ENCODE measurements at places on chromosomes 1 and 21.

DNA sequence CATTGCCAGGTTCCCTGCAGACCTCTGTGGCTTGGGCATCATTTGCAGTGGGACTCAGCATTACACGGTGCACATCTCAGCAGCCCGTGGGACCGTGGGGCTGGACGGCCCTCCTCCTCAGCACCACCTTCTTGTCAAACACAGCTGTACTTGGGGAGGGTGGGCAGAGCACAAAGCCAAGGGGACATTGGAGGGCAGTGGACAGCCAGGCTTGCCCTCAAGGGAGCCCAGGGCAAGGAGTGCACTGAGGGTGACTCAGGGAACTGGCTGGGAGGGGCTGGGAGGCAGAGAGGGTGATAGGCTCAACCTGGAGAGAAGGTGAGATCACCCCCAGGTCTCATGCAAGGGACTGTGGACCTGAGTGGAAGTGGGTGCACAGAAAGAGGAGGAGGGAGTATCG, 3.4 kb downstream of the CAPN9 start:
- no peak for DNase-seq

- DNase-seq, result peak; percentile 91
Observed at GRCh38 chr1:1511533-1512285, at the start of gene ATAD3A. Gene ATAD3A, plus strand, starts transcription at chr1:1512162. Its CDS starts 107 bp downstream, at chr1:1512269.

DNA sequence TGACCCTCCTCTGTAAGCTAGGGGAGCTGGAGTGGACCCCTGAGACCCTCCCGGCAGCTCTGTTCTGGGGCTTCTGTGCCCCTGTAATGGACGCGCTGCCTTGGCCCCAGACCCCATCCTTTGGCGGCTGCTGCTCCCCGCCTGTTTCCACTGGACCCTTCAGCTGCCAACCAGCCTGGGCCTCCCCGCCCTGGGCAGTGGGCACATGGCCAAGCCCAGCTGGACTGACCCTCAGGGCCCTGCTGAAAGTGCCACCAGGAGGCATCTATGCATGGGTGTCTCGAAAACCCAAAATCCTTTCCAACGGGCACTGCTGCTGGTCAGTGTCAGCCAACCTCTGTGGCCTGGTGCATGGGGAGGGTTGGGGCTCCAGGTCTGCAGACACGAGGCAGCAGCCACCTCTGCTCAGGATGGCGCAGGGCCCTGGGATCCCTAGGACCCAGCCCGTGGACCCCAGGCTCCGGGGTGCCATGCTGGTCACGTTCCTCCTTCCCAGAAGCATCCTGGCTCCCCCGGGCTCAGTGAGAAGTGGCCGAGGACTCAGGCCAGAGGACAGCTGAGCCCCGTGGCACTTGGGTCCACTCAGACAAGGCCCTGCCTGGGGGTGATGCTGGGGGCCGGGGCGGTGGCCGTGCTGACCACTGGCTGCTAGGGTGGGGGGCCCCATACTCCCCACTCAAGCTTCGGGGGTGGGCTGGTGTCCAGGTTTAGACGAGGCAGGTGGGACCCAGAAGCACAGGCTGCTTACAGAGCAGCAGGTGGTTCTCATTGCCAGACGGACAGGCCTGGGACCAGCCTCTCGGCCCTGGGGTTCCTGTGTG, 46.9 kb downstream of the SLX9 start:
- no peak for DNase-seq

GRCh38 chr1:195236991-195237889, 1371.0 kb downstream of the KCNT2 start:
- DNase-seq, result no peak

- DNase-seq, result peak; percentile 46
Observed at GRCh38 chr1:18883636-18884418, 18.5 kb downstream of the ALDH4A1 start.

DNA sequence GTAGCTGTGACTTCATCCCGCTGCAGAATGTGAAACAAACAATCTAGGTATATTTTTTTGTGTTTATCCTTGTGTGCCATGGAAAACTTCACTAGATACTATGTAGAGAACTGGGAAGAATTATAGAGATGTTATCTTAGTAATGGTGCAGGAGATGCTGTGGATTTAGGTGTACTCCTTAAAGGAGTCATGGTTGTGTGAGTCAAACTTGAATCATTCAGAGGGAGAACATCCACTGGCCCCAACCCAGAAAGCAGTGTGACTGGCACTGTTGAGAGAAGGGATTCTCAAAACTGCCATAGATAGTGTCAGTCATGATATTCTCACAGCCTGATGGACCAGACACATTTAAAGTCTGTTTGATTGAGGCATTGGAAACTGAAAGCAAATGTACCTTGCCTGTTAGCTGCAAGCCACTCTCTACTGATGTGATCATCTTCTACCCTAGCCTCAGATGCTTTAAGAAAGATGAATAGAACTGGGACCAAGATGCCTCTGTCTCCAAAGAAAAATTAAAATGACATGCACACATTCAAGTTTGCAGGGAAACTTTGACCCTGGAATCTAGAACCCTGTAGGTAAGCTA, 754.6 kb downstream of the MRPL39 start:
- DNase-seq, result no peak

GRCh38 chr1:89460325-89460724, 64.3 kb upstream of the LRRC8B start:
- no peak for DNase-seq

- no peak for DNase-seq
Observed at GRCh38 chr1:184649451-184649888, 105.2 kb downstream of the EDEM3 start.

- DNase-seq, result no peak
Observed at GRCh38 chr1:24075946-24076345, 36.0 kb downstream of the MYOM3 start.

All from naive B cell (primary cell).